ENCODE measurements at places on chromosomes 2 and 18. TPM values are rescaled to one million over a fixed set of nuclear protein-coding genes. Genes with fewer than 3 reads are reported as not detected.

The NDC80 gene
- 88.5 TPM for total RNA-seq

The CCDC102B gene
- total RNA-seq: 2.3 TPM

The EMILIN1 gene
- total RNA-seq: 0.40 TPM

The RAB6C gene
- not detected for total RNA-seq

GRCh38 chr18:24860978-24861680, 400.7 kb downstream of the HRH4 start:
- DNase-seq: no peak

DNA sequence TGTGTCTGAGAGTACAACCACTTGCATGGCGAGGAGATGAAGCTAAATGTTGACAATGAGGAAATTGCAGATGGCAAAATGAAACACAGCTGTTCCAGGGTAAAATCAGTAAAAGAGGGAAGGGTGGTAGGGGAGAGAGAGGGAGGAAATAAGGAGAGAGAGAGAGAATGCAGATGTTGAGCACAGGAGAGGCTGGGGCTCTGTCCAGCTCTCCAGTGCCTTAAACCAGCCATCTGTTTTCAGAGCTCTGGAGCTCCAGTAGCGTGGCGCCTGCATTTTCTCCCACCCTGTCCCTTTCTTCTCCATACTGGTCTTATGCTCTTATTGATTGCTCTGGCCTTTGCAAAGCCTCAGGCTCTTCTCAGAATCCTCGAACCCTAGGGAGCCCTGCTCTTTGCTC, 52.7 kb upstream of the BOD1L2 start:
- DNase-seq: no peak

DNA sequence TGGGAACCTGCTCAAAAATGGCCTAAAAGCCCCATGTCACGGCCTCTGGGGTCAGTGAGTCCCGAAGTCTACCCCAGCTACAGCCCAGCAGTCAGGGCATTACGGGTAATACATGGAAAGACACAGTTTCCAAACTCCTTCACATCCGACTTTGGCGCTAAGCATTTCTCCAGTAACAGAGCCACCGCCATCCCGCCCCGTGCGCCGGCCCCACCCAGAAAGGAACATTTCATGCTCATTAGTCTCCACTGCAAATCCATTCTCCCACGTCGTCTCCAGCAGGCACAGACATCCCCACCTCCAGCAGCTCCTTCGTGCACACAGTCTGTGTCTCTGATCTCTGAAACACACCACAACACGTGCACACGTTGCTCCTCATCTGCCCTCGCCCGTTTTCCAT, 509.2 kb upstream of the ID2 start:
- DNase-seq: no peak
